MM.1S (cell line): ENCODE measurements at places on chromosomes 6 and 20.

GRCh38 chr6:52610745-52611355 lies 34.0 kb upstream of the TRAM2 start:
- no peak for DNase-seq

- DNase-seq, result peak; percentile 63
Measured at GRCh38 chr20:47620808-47621805, 119.4 kb downstream of the NCOA3 start.

- no peak for DNase-seq
Measured at GRCh38 chr6:159116343-159116742, 52.9 kb upstream of the FNDC1 start.

DNA sequence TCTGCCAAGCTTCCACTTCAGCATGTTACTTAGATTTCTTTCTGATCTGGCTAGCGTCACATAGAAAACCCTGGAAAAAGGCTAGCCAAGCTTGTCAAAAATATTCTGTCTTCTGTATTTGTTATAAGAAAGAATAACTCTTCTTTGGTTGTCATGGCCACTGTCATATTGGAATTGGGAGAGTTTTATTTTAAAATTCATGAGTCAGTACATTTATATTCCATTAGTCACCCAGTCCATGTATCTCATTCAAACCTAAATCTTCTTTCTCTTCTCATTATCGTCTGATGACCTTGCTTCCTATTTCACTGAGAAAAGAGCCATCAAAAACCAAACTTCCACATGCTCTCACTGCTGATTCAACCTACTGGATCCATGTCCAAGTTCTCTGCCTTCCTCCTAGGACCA lies 65.7 kb downstream of the EPM2A start:
- DNase-seq, result no peak

DNA sequence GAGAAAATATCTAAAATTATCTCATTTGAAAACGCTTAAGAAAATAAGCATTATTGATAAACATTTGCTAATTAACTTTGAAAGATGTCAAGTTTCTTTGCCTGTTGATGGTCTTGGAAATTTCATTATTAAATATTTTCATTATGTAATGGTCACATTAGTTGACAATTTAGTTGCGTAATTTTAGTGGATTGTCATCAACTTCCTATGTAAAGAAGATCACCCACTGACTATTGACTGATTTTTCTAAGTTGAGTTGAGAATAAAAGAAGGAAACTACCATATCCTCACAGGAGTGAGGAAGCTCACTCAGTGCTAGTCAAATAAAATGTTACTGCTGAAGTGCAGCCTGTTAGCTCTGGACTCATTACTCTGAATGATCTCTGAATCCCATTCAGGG lies 79.9 kb upstream of the LY86 start:
- DNase-seq, result no peak

- no peak for DNase-seq
Measured at GRCh38 chr20:22447447-22447778, 137.0 kb downstream of the FOXA2 start.

GRCh38 chr20:23059001-23059400 lies 9.5 kb upstream of the THBD start:
- no peak for DNase-seq

- DNase-seq, result no peak
Measured at GRCh38 chr20:32395066-32395465, 36.9 kb downstream of the ASXL1 start.

- no peak for DNase-seq
Measured at GRCh38 chr6:128161839-128162238, 261.0 kb upstream of the THEMIS start.

GRCh38 chr6:129646642-129647041 lies 63.3 kb downstream of the ARHGAP18 start:
- DNase-seq, result peak; percentile 58

- DNase-seq, result no peak
Measured at GRCh38 chr20:49819702-49820101, 7.1 kb downstream of the SLC9A8 start.
